ENCODE measurements at places on chromosomes 1 and 21. TPM values are rescaled to one million over a fixed set of nuclear protein-coding genes. Genes with fewer than 3 reads are reported as not detected.

GRCh38 chr1:184951788-184952187, 22.5 kb downstream of the NIBAN1 start:
- DNase-seq: no peak

AMPD1 gene
- not detected for total RNA-seq

GRCh38 chr1:22711591-22712501, 1.2 kb downstream of the EPHB2 start:
- DNase-seq: peak; percentile 69

DNA sequence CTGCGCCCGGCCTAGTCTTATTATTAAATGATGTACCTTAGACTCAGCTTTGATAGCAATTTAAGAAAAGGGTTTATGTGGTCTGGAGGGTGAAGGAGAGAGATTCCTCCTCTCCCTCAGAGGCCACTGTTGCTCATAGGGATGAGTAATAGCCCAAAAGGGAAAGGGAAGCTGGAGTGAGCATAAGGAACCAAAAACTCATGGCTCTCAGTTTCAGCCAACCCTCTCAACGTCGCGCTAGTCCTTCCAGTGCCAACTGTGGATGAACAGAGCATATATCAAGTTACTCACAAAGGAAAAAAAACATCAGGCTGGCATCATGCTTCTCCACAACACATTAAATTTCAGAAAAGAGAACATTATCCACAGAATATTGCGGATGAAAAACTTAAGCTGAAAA, 8.3 kb upstream of the GPR89B start:
- no peak for DNase-seq

Measured in pancreas (tissue), 10 donors.